Daoy (cell line): ENCODE measurements at places on chromosomes 4 and X. TPM values are rescaled to one million over a fixed set of nuclear protein-coding genes. Genes with fewer than 3 reads are reported as not detected.
A peak's percentile ranks its signal among the peaks of the same experiment; 100 is the strongest.

TCEAL6 gene
- not detected in 2 replicates for total RNA-seq

DNA sequence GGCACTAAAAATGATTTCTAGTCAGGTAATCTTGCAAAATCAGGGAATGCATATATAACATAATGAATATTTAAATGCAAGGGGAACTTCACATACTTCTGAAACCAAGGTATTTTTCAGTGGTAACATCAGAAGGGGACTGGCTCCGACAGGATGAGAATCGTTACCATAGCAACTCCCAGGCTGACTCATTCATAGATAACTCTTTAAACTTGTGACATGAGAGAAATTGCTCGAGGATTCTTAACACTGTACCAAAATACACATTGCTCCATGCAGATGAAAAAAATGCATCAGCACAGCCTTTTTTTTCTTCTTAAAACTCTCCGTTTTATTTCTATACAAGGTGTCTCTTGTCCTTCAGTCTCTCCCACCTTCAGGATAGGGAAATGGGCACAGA lies 114.3 kb downstream of the GABRB1 start:
- peak; percentile 11 for DNase-seq

- no peak for DNase-seq
Observed at GRCh38 chrX:12890467-12890866, 16.0 kb upstream of the TLR8 start.

GPR143 gene
- 2.6 and 3.9 TPM in 2 replicates for total RNA-seq

DNA sequence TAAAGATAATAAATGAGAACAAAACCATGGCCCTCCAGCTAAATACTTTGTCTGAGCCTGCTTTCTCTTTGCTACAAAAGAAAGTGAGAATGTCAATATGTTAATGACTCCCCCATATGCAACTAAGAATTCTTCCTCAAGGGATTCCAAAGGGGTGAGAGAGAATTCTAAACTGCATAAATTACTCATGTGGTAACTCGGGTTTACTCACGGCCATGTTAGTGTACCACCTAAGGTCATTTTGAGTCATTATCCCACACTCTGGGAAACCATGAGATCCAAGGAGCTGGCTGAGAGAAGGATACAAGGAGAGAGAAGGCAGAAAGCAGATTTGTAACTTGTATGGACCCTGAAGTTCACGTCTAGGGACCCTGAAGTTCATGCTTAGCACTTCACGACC lies 190.3 kb downstream of the DHX15 start:
- peak; percentile 63 for DNase-seq

GRCh38 chrX:134541906-134542305 lies 81.9 kb downstream of the HPRT1 start:
- no peak for DNase-seq

FGF5 gene
- total RNA-seq: 0.23 and 0.42 TPM in 2 replicates

- no peak for DNase-seq
Observed at GRCh38 chr4:128827296-128827695, 17.8 kb downstream of the JADE1 start.

FAM47E gene
- total RNA-seq: 0.11 and 2.8 TPM in 2 replicates

TRIM61 gene
- not detected in 2 replicates for total RNA-seq

DNA sequence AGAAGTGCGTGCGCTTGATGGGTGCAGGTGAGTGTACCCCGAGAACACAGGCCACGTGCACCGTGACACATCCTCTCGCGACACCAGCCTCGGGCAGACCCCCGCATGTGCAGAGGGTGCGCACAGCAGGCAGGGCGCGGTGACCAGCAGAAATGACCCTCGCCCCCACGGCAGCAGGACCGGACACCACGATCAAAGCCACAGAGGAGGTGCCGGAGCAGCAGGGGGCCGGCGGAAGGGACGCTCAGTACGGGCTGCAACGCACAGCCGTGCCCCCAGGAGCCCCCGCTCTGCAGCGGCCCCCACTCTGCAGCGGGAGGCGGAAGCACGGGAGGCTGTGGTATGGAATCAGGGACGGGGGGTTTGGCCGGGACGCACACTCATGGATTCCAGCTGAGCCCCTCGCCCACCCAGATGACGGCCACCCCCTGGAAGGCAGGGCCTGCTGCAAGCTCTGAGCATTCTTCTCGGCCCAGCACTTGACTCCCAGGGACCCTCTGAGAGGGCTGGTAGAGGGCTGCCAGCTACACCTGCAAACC lies 17.1 kb downstream of the PPP2R3B start:
- DNase-seq: no peak

DNA sequence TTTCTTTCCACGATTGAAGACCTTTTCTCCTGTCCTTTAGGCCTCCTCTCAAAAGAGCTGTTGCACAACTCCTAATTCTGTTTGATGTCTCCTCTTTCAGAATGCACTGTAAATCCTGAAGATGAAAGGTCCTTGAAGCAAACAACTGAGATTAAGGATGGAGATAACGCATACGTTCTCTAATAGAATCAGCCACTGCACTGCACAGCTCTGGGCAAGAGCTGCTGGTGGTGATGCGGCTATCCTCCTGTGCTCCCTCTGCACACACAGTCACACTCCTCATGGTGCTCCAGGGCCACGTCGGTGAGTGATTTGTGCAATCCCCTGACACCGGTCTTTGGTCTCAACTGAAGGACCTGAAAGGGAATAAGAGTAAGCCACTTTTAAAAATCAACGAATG lies 208.7 kb downstream of the PDGFC start:
- no peak for DNase-seq

TENM3 gene
- total RNA-seq: 33.9 and 40.5 TPM in 2 replicates

- DNase-seq: no peak
Observed at GRCh38 chrX:57929373-57929772, 19.1 kb upstream of the ZXDA start.

CT47A7 gene
- total RNA-seq: not detected in 2 replicates

GRCh38 chrX:72041871-72042851 lies 89.6 kb downstream of the RTL5 start:
- DNase-seq: no peak

GRCh38 chr4:8739820-8740665 lies 131.6 kb downstream of the HMX1 start:
- peak; percentile 82 for DNase-seq

- DNase-seq: no peak
Observed at GRCh38 chr4:106036334-106036733, 141.1 kb downstream of the NPNT start.

GRCh38 chr4:125432078-125432477 lies 117.3 kb downstream of the FAT4 start:
- DNase-seq: peak; percentile 16

EDA gene
- total RNA-seq: 1.2 TPM in 2 replicates

SMIM31 gene
- total RNA-seq: not detected in 2 replicates

- no peak for DNase-seq
Observed at GRCh38 chr4:24795666-24796381, 451 bp downstream of the SOD3 start.

MAGEC3 gene
- total RNA-seq: not detected in 2 replicates

SLITRK4 gene
- total RNA-seq: not detected in 2 replicates

DNA sequence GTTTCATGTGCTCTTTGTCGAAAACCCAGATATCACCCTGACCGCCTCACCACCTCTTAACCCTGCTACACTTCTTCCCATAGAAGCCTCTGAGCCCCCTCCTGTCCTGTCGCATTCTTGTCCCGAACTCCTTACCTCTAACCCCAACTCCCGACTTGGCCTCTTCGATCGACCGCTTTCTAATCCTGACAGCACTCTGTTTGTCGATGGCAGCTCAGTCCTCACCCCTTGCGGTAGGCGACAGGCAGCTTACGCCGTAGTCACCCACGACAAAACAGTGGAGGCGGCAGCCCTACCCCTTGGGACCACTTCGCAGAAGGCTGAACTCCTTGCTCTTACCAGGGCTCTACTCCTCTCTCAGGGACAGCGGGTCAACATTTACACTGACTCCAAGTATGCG lies 961.7 kb downstream of the RPA4 start:
- DNase-seq: no peak

FRG2 gene
- 0.11 TPM in 1 of 2 replicates, not detected in the other for total RNA-seq

DNA sequence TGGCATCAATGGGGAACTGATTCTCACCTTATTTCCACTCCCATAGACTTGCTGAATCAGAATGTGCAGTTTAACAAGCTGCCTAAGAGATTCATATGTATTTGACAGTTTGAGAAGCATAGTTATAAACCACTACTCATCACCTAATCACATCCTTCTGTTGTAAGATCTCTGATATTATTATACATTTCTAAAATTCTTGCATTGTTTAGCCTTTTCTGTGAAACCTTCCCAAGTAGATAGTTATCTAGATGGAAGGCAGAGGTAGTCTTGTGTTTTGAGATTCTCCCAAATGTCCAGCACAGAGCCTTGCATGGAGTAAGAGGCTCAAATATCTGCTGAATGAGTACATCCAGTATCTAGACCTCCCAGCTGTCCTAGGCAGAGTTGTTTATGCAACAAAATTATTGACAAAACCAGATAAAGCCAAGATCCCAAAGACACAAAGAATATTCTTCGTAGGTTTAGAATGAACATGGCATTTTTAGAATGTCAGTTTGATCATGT lies 227.3 kb downstream of the KDR start:
- DNase-seq: no peak

OTUD6A gene
- total RNA-seq: not detected in 2 replicates

DNA sequence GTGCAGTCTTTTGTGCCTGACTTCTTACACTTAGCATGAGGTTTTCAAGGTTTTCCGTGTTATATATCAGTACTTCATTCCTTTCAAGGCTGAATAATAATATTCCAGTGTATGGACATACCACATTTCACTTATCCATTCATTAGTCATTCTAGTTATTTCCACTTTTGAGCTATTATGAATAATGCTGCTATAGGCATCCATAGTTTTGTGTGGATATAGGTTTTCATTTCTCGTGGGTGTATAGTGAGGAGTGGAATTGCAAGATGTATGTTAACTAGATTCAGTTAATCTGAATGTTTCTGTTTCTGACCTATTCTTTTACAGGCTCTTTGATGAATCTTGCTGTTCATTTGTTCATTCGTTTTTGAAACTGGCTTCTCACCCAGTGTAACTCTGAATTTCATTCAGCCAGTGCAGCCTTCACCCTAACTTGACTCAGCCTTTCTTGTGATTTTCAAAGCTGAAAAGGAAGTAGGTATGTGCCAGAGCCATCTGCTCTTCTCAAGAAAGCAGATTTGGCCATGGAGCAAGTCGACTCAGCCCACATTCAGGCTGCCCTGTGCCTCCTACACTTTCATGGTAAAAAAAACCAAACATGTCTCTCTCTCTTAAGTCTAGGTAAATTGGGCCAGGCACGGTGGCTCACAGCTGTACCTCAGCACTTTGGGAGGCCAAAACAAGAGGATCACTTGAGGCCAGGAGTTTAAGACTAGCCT lies 56.3 kb upstream of the NOCT start:
- DNase-seq: no peak

CENPI gene
- 33.7 and 43.6 TPM in 2 replicates for total RNA-seq

TMEM271 gene
- total RNA-seq: not detected in 2 replicates

DNA sequence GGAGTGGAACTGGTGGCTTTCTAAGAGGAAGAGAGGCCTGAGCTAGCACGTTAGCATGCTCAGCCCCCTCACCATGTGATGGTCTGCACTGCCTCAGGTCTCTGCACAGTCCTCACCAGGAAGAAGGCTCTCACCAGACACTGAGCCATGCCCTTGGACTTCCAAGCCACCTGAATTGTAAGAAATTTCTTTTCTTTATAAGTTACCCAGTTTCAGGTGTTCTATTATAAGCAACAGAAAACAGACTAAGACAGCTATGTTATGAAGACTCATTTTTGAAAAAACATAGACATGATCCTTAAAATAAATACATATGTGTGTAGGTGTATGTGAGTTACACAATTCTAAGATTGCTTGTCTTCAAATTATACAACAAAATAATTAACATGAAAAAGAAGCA lies 74.7 kb downstream of the CEP44 start:
- no peak for DNase-seq

PAGE1 gene
- total RNA-seq: 22.4 and 35.4 TPM in 2 replicates

TLR3 gene
- total RNA-seq: 2.6 and 6.1 TPM in 2 replicates

GRCh38 chr4:44848466-44848865 lies 122.1 kb upstream of the GNPDA2 start:
- DNase-seq: no peak

GLRA2 gene
- not detected in 2 replicates for total RNA-seq

UTP3 gene
- total RNA-seq: 15.7 and 20.0 TPM in 2 replicates

TXK gene
- 0.23 and 0.36 TPM in 2 replicates for total RNA-seq
